ENCODE measurements at places on chromosomes 5 and 9.

DNA sequence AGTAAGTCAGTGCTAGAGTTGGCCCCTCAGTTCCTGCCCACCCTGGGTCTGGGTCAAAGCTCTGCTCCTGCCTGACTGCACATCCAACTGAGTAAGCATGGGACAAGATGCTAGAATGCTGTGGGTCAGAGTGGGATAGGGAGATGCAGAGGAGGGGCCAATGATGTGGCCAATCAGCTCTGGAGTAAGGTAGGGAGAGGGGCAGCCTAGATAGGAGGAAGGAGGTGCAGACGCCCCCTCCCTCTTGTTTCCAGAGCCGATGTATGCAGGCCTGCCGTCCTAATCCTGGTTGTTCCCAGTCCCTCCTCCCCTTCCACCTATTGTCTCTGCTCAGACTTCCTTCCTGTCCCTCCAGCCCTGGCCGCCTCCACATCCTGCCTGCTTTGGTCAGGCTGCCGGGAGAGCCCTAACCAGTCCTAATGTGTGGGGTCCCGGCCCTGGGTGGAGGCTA lies 1.3 kb downstream of the ARAP3 start:
- DNase-seq, result peak; percentile 95

- DNase-seq, result no peak
Measured at GRCh38 chr9:8143677-8144076, 344.1 kb upstream of the DMAC1 start.

DNA sequence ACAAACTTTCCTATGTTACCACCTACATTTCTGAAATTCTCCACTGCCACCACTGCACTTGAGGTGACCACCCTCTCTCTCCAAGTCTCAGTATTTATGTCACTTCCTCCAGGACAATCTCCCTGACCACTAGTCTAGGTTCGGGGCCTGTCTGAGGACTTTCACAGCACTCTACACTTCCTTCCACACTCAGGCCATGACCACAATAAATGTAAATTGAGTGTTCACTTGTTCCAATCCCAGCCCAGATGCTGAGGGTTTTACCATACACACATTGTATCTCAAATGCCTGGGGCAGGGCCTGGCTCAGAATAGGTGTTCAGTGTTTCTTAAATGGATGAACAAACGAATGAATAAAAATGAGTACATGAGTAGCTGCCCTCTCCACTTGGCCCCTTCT lies 26.9 kb upstream of the CCNG1 start:
- no peak for DNase-seq

GRCh38 chr9:134324359-134325095 lies 1.7 kb upstream of the RXRA start:
- no peak for DNase-seq

GRCh38 chr9:92710368-92710767 lies 40.4 kb upstream of the IPPK start:
- no peak for DNase-seq

DNA sequence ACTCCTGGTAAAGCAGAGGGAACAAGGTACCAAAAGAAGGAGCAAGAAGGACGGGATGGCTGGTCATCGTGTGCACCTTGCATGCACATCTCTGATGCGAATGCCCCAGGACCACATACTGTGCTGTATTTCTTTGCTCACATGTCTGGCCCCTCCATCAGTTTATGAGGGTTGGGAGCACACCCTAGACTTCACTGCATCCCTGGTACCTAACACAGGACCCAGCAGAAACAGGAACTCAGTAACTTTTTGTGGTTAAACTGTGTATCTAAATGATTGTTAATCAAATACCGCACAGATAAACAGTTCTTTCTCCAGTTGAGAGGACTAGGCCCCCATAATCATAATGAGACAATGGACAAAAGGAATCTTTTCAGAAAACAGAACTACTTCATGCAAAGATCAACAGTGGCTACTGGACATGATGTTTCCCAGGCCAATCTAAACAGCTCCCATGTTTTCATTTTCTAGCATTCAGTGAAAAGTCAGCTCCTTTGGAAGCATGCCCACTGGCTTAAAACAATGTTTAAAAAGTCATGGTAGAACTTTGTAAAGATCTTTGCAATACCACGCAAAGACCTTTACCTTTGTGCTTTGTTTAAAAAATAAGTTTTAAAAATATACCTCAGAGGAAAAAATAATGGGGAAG lies 55.5 kb upstream of the IFNK start:
- no peak for DNase-seq

DNA sequence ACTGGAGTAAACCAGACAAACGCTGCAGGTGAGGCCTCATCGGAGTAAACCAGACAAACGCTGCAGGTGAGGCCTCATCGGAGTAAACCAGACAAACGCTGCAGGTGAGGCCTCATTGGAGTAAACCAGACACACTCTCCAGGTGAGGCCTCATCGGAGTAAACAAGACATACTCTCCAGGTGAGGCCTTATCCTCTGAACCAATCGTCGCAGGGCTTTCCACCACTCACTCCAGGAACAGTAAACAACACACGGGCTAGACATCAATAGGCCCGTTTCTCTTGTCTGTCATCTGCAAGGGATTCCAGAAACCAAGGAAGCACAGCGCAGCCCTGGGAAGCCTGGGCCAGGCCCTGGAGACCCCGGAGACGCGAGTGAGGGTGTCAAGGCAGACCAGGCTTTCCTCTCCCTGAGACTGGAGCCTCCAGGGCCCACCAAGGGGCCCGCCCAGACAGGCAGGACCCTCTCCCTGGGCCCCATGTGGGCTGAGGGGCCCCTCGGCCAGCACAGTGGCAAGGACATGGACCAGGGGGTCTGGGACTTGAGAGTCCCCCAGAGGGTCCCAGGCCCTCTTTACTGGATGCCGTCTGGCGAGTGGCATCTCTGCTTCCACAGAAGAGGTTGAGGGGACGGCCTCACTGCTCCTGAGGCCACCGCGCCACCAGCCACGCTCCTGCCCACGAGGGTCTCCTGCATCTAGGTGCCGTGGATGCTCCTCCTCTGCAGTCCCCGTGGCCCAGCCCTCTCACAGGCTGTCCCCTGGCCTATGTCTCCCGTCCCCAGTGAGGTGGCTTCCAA lies 26.4 kb upstream of the NSMF start:
- DNase-seq, result no peak

- no peak for DNase-seq
Measured at GRCh38 chr5:67997148-67997547, 218.4 kb upstream of the PIK3R1 start.

DNA sequence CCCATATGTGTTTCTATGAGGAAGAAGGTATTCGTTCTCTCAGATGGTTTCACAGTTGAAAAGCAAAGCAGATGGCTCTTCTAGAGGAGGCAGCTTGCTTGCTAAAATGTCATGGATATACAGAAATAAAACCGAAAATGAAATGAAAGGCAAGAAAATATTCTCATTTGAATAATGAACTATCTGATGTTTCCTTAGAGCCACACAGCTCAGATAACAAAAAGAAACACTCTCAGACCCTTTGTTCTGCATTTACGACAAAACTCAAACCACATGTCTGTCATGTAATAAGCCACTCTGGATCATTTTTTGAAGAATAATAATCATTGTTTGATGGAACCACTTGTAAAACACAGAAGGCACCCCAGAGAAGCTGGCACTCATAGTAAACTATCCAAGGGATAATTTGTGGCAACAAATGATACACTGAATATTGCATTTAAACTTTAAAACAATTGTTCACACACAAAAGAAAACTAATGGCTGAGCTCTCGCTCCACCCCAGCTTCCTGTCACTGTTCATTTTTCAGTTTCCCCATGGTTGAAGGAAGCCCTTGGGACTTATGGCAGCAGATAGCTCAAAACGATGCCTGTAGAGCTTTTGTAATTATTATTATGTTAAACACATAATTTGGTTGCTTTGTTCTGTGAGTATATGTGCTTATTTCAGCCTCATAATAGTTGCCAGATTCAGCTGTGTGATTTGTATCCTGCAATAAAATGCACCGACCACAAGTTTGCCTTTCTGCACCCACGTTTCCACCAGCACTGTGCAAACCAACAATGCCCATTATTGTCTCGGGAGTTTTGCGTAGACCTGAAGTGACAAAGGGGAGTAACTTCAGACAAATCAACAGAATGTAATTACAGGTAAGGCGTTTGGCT lies 256.0 kb downstream of the TMEM167A start:
- no peak for DNase-seq

Measured in islet precursor cell (in vitro differentiated cells).